ENCODE measurements at places on chromosomes 4 and X.

- DNase-seq, result no peak
Measured at GRCh38 chrX:19225909-19226308, 103.6 kb upstream of the ADGRG2 start.

DNA sequence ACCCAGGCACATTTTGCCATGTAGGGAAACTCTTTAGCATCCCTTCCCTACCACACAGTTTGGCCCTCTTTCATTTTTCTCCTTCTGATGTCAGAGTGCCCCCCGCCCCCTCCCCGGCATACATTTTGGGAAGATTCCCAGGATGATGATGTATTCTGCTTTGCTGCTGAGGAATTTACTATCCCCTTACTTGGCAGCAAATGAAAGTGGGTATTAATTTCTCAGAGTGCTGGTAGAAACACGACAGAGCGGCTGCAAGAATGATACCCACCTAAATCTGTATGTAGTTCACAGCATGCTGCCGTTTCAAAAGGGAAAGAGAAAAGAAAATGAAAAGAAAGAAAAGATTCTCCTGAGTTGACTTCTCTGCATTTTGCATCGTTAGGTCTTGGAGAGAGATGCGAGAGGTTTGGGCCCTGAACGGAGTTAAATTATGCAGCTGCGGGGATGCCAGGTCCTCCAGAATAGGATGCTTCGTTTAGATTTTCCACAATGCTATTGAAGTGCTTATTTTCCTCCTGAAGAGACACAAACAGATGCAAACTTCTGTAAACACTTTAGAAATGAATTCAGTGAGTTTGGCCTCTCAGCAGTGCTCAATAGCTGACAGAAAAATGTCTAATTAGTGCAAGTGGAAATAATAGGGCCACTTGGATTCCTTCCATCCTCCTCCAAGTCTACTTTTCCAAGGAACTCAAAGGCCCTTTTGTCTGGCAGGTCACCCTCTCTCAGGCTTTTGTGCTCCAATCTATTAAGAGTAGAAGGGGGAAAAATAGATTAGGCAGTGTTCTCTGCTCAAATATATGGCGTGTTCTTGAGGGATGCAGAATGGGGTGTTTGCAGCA, 106.2 kb downstream of the ALPK1 start:
- DNase-seq, result peak; percentile 6

GRCh38 chr4:86928400-86929255, 6.2 kb upstream of the AFF1 start:
- DNase-seq, result no peak

DNA sequence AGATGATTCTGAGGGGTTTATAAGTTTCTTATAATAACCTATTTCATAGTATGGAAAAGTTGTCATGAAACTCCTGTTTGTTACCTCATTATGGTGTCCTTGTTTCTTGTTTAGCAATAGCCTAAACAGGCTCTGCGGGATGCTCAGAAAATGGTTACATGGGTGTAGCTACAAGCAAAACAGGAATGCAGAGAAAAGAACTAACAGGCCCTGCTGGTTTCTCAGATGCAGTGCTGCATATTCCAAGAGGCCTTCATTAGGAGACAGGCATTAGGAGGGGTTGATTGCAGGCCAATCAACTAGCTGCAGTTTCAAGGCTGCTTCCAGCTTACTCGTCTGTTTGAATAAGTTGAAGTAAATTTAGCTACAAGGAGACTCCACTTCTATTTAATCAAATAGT, 37.6 kb upstream of the HPGD start:
- no peak for DNase-seq

DNA sequence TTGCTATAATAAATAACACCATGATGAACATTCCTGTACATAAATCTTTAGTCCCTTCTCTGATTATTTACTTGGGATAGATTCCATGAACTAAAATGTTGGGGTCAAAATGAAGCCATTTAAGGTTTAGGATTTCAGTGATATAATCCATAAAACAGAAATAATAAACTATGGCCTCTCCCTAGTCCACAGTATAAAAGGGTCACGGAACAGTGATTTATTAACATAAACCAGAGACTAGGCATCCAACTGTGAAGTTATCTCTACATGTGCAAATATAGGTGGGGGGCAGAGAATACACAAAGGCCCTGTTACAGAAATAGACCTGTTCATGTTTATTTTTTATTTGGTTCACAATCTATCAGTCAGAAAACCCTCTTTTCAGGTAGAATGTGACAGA, 499.1 kb upstream of the SLIT2 start:
- no peak for DNase-seq

DNA sequence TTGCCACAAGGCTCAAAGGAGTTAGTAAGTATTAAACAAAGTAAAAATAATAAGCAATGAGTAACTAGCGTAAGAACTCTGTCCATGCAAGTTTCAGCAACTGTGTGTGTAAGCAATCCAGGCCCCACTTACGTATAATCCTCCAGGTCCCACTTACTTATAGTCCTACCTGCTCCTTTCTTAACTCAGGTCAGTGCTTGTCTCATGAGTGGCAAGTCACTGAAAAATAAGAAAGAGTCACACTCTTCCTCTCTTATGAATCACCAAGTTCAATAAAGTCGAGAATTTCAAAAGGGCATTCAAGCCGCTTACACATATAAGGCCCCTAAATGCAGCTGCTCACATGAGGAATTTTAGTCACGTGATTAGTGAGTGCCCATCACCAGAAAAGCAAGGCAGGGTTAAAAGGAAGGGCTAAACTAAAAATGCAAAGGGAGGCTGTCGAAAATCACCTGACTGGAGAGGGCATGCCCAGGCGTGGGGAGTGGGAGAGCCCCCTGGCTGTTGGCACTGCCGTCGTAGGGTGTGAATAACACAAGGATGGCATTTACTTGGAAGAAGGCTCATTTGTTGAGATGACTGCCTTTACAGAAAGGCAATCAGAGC, 58.2 kb downstream of the ZNF827 start:
- no peak for DNase-seq

- DNase-seq, result no peak
Measured at GRCh38 chr4:151858356-151858755, 97.5 kb upstream of the GATB start.

DNA sequence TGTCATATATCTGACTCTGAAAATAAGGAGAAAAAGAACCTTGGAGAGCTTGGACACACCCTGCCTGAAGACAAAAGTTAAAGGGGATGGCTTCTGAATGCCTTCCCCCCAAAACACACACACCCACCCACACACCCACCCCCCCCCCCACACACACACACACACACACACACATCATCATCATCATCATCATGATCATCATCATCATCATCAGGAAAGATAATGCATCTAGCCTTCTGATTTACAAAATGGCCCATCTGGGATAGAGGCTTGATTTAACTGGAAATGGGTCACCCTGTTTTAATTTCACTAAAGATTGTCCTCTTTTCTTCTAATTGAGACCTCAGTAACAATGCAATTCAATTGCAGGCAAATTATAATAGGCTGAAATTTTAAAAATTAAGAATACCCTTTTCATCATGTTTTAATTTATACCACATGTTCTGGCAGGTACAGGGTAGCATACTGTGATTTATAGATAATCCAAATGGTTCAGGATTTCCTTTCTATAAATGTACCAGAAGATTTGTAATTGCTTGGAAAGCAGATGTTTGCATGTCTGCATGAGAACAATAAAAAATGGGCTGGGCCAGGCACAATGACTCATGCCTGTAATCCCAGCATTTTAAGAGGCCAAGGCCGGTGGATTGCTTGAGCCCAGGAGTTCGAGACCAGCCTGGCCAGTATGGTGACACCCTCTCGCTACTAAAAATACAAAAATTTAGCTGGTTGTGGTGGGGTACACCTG, 56.5 kb downstream of the TRIM2 start:
- peak; percentile 48 for DNase-seq

DNA sequence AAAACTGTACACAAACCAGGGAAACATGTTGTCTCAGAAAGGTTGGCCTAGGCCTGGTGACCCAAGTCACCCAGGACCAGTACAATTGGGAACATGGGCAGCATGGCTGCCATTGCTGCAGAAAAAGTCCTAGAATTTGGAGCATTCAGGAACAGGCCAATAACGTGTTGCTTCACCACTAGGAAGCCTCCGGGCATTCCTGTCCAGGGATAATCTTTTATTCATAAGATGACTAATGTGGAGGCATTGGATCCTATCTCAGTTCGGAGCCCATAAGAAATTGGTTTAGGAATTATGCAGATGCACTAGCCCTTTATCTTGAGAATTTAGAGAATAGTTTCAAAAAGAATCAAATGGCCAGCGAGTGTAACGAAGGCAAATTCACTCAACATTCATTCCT, 242.8 kb upstream of the NDST4 start:
- no peak for DNase-seq

GRCh38 chrX:6526564-6527136, 8.3 kb downstream of the VCX3A start:
- no peak for DNase-seq

DNA sequence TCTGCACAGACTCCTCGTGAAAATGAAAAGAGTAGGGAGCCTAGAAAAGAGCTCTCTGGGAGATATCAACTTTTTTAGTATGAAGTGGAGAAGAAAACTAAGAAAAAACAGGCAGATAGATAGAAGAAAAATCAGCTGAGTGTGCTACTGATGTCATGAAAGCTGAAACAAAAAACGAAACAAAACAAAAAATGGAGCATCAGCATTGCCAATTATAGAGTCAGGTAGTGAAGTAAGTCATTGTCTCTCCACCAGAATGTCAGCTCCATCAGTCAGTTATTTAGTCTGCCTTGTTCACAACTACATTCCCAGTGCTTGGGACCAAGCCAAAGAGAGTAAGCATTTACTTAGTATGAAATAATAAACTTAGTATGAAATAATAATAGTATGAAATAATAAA, 595.1 kb downstream of the STPG2 start:
- no peak for DNase-seq

DNA sequence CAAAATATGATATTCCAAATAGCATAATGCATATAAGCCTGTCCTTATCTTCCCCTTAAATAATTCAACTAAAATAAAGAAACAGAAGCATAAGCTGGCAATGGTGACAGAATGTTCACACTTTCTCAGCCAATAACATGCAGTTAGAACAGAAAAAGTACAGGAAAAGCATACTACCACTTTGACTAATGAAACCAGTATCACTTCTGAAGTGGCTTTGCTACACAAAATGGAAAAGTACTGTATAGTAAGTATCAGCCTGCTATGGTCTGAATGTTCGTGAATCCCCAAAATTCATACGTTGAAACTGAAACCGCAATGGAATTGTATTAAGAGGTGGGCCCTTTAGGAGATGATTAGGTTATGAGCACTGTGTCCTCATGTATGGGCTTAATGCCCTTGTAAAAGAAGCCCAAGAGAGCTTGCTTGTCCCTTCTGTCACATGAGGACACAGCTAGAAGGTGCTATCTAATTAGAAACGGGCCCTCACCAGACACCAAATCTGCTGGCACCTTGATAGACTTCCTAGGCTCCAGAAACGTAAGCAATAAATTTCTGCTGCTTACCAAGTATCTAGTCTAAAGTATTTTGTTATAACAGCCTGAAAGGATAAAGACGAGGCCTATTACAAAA, 102.6 kb downstream of the PRDM5 start:
- no peak for DNase-seq

DNA sequence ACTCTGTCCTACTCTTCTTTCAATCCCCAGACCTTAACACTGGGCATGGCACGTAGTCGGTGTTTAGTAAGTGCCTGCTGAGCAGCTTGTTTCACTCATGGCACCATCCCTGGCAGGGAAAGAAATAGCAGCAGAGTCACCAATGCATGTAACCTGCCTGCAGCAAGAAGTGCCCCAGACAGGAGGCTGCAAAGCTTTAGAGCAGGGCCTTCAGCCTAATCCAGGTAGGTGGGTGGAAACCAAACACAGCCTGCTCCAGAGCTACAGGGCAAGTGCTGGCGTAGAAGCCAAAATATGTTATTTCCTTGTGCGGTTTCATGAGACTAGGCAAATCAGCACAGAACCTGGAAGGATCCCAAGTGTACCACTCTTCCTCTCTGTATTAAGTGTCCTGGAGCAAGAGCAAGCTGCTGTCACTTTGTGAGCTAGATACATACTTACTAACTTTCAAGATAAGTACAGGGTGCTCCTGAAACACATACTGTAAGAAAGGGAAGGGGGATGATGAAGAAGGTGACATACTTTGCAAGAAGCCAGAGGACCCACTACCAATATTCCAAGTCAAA, 5.5 kb downstream of the PROM1 start:
- DNase-seq, result no peak

- no peak for DNase-seq
Measured at GRCh38 chr4:49044270-49044669, 58.2 kb downstream of the CWH43 start.

DNA sequence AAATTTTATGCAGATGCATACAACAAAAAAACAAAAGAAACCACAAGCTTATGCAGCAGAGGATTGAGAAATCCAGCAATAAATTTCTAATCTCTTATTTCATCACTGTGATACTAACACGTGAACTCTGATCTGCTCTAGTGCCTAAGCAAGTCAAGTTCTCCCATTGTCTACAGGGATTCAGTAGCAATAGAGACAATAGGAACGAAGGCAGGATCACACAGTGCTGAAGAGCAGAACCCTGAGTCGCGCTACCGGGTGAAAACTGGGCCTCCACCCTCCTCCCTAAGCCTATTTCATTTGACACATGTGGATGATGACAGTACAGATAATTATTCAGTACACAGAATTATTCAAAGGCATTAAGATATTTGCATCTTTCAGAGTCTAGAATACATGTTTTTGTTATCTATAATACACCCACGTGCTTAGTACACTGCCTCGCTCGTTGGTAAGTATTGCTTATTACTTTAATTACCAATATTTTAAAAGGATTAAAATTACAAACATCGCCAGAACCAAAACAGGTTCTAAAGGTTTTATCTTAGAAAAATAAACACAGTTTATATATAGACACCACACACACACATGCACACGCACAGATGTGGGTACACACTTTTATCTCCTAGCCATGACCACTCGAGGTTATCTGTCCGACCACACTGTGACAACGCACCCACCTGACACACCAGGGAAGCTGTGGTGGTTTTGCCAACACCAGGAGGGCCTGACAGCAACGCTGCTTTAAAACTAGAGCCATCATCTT, 60.1 kb downstream of the RFC1 start:
- DNase-seq, result no peak
